GM13976 (cell line): ENCODE measurements at places on chromosomes 7 and 10.

GRCh38 chr10:16965740-16966447 is 148.7 kb upstream of the RSU1 start:
- DNase-seq, result no peak

DNA sequence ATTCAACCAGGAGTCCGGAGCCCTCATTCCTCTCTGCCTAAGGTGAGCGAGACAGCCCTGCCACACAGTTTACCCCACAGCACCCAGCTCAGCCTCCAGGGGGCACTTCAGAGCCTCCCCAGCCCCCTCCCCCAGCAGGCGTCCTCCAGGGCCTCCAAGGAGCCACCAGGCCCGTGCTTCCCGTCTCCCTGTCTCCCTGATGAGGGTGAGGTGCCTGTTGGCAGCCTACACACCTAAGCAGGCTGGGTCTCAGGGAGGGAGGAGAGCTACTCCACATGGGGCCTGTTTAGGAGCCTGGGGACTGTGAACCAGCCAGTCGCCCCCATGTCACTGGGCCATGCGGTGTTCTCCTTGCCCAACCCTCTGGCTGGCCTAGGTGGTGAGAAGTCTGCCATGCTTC is 28.9 kb upstream of the TRIM8 start:
- peak; percentile 47 for DNase-seq

GRCh38 chr10:70462349-70462984 is 16.1 kb upstream of the PALD1 start:
- no peak for DNase-seq

- no peak for DNase-seq
These were observed 906.7 kb downstream of the DNAJB9 start for GRCh38 chr7:109476409-109476808.

DNA sequence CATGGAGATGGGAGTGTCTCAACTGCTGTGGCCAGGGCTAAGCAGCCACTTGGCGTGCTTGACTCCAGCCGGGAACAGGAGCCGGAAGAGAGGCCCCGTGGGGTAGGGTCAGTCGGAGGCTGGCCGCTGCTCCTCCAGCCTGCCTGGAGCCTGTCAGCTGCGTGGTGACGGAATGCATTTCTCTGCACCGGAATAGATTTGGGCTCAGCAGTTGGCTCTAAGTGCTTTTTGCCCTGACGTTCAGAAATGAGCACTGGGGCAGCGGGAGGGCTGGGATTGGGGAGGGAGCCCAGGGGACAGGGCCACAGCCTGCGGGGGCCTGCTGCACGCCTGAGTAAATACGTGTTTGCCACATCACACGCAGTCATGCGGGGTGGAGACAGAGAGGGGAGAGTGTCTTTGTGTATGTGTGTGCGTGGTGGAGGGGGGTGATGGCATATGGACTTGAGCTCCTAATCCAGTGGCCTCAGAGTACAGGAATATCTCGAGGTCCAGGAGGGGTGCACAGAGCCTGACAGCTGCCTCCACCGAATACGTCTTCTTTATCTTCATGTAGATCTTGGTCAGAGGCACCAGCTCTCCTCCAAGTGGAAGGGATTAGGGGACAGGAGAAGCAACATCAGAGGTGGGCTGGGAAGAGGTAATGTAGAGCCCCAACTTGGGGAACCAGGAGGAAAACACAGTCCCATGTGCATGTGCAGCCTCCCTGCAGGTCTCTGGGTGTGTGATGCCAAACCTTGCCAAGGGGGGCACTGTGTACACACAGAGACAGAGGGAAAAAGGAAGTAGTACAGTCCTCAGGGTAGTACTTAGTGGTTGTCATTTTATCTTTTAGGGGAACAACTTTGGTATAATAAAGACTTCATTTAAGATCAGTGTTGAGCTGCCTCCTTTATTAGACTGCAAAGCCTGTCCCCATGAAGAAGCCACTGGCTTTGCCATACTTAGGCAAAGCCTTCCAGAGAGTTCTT is 151.4 kb downstream of the CDH23 start:
- DNase-seq, result peak; percentile 73

DNA sequence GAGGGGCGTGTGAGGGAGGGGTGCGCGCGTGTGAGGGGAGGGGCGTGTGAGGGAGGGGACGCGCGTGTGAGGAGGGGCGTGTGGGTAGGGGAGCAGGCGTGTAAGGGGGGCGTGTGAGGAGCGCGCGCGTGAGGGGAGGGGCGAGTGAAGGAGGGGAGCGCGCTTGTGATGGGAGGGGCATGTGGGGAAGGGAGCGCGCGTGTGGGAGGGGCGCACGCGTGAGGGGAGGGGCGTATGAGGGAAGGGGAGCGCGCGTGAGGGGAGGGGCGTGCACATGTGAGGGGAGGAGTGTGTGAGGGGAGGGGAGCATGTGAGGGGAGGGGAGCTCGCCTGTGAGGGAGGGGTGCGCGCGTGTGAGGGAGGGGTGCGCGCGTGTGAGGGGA is 19.1 kb downstream of the MXI1 start:
- DNase-seq, result peak; percentile 89

DNA sequence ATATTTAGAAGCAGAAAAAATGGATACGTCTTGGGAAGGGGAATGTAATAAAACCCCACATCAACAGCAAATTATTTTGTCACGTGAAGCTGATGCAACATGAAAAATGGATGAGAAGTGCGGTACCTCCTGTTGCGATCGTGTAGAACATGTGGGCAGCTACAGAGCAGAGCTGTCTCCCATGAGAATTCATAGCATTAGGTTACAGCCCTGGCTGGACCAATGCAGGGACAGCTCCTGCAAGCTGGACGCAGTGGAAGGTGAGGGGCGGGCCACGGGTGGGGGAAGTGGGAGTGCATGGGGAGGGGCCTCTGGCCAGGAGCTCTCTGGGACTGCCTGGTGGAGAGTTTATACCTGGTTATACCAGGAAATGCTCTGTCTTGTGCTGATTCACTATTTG is 120.3 kb downstream of the GATA3 start:
- no peak for DNase-seq

DNA sequence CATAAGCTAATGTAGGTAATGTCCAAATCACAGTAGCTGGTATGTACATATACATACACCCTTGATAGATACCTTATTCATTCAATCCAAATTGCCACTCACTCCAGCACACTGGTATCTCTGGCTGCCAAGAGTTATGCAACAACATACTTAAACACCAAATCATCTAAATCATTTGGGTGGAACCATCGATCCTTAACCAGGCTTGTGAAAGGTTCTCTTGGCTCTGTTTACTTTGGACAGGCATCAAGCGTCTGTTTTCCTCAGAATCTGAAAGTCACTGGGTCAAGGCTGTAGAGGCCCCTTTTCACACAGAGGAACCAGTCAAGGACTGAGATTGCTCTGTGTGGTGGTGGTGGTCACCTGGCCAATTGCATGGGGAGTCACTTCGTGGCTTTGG is 24.6 kb downstream of the JAZF1 start:
- no peak for DNase-seq

DNA sequence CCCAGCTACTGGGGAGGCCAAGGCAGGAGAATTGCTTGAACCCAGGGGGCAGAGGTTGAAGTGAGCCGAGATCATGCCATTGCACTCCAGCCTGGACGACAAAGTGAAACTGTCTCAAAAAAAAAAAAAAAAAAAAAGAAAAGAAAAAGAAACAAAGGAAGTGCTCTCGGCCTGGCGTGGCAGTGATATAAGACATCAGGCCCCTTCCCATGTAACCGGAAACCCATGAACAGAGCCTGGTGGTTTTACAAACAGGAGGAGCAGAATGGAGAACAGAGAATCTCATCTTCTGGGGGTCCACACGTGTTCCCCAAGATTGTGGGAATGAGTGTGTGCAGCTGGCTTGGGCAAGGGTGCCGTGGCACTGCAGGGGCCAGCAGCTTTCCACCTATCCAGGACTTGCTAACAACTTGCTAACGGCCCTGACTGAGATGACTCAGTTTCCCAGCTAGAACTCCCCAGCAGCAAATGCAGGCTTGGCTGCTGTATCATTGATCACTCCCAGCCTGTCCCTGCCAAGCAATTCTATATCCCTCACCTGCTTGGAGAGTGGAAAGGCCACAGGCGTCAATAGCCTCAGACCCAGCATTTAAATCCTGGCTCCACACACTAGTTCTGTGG is 103.0 kb downstream of the COL26A1 start:
- DNase-seq, result no peak

DNA sequence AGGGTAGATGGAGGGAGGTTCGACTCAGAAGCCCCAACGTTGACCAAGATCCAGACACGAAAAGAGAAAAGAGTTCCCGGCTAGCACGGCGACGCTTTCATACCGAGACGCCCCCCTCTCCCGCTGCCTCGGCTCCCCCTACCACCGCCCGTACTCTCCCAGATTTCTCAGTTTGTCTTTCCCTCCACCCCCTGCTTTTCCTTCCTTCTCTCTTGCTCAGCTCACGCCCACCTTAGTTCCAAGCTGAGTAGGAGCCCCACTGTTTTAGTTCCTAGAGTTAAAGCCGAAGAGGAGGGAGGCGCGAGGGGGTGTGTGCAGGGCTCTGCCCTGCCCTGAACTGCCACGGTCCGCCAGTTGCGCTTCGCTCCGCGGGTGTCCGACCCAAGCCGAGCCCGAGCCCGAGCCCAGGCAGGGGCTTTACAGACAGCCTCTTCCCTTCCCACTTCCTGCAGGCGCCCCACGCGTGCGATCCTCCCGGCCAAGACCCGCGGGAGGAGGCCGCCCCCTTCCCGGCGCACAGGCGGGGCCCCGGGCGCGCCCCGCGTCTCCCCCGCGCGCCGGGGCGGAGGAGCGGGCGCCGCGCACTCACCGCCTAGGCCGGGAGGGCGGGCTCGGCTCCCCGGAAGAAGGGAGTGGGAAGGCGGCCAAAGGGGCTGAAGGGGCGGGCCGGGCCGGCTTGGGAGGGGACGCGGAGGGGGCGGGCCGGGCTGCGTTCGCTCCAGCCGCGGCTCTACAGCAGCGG is at the start of gene EPHB6:
Gene EPHB6 (plus strand): TSS at position 705 of the 742 bp plus-strand sequence. CDS start 8,152 bp downstream, outside the sequence.
- DNase-seq, result peak; percentile 87

DNA sequence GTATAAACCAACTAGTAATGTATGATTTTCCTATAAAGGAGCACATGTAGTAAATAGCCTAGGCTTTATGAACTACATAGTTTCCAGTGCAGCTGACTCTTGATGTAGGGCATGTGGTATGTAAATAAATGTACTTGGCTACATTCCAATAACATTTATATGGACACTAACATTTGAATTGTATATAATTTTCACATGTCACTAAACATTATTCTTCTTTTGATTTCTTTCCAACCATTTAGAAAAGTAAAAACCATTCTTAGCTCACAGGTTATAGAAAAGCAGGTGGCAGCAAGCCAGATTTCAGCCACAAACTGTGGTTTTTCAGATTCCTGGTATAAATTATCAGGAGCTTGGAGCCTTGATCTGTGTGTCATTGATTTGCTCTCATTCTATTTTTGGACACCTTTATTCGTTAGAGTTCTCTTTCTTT is 1182.0 kb downstream of the CNTNAP2 start:
- DNase-seq, result no peak

DNA sequence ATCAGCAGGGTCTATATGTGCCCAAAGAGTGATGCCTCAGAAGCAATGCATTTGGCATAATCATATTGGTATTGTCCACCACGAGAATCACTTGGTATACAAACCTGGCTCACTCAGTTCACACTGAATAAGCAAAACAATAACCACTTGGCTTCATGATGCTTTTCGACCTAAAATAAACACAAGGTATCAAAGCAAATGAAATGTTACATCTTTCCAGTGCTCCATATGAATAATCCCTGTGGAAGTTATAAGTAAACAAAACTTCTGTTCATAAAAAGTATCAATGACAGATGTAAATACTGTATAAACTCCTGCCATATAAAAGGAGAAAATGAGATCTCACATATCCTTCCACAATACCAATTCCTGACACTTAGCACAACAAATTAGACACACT is 29.8 kb upstream of the EBLN1 start:
- DNase-seq, result no peak

DNA sequence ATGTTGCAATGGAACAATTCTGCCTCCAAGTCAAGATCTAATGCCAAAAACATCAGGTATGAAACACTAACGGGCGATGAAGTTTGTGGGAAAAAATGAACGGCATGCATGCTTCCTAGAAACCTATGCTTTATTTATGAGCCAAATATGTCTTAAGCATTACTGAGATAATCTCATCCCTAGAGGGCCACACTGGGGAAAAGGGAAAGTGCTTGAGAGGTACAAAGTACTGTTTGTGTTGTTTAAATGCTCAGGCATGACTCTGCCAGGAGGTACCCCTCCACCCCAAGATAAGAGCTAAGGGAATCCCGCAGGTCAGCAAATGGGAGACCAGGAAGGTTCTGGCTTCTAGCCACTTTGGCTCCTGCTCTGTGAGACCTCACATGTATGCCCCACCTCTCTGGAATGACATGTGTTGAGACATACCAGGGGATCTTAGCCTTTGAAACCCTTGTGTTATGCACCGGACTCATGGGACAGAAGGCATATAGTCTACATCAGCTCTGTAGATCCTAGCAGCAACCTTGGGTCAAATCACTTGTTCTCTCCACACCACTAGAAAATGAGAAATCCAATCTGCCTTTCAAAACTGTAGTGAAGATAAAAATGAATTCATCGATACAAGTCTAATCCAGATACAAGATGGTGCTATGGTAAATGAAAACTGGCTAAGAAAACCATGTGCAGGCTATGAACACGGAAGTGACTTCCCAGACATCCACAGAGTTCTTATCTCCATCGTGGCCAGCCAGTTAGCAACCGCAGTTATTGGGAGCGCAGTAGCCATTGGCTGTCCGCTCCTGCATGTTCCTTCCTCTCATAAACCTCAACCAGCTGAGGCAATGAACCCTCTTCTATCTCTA is 61.0 kb downstream of the CREB3L2 start:
- no peak for DNase-seq

DNA sequence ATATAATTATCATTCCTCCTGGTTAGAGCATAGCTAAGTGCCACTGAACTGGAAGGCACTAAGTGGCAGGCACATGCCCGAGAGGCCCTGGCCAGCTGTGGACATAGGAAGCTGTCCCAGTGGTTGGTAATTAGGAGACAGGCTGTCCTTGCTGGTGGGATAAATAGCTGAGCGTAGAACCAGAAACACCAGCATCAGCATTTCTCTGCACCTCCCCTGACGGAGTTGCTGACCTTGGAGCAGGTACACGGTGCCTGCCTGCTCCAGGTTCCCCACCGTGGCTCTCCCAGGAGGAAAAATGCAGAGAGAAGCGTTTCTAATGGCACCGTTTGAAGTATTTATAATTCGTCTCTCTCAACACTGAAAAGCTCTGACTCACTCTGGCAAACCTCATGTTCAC is 5.6 kb upstream of the ABLIM1 start:
- DNase-seq, result no peak
